CD4-positive, alpha-beta T cell treated with Interleukin-17A for 1 hour (primary cell): ENCODE measurements at places on chromosomes 1 and 21.
A peak's percentile ranks its signal among the peaks of the same experiment; 100 is the strongest.

GRCh38 chr1:204344665-204345355 lies 14.9 kb downstream of the PLEKHA6 start:
- DNase-seq = no peak

DNA sequence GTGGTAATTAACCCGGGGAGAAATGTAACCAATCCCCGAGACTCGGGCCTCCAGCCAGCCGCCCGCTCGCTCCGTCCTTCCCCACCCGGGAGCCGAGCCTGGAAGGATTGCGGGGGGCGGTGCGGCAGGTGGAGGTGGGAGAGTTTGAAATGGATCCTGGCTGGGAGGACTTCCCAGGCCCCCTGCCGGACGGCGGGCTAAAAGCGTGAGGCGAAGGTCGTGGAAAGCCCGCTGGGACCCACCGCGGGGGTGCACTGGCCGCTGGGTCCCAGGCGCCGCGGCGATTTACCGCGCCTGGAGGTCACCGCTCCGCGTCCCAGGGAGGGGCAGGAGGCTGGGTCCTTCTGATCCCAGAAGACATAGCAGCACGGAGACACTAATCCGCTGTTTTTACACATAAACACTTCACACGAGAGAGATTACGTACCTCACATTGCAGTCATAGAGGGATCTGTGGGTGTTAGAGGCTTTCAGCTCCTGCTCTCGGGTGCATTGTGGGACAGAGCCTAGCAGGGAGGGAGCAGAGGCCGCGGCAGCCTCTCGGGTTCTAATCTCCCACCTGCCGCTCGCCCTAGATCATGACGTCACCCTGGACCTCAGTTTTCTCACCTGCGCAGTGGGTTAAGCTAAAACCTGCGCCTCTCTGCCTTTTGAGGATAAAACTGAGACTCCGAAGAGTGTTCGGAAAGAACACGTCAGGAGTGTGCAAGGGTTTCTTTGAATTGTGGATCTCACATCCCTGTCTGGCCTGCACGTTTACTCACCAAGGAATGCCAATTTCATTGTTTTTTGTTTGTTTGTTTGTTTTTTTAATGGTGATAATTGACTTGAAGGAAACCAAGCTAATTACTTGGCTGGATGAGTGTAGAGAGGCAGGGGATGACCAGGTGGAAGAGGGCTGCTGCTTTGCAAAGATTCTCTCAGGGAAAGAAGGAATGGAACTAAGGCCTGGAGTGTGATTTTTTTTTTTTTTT lies 17.1 kb upstream of the TMEM9 start:
- DNase-seq = peak; percentile 49

GRCh38 chr1:51433269-51433971 lies 85.6 kb downstream of the EPS15 start:
- DNase-seq = peak; percentile 42

DNA sequence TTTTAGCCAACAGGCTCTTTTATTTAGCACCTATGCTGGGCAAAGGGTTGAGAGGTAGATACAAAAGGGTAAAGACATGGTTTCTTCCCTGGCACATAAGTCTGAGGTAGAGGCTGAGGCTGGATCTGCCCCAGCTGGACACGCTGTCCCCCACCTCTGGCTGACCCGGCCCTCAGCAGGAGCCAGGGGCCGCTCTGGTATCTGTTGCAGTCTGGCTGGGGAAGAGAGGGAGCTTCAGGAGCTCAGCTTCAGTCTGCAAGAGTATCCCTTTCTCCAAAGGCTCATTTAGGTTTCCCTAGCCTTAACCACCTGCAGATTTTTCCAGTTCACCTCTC lies 14.2 kb downstream of the BLACAT1 start:
- no peak for DNase-seq

DNA sequence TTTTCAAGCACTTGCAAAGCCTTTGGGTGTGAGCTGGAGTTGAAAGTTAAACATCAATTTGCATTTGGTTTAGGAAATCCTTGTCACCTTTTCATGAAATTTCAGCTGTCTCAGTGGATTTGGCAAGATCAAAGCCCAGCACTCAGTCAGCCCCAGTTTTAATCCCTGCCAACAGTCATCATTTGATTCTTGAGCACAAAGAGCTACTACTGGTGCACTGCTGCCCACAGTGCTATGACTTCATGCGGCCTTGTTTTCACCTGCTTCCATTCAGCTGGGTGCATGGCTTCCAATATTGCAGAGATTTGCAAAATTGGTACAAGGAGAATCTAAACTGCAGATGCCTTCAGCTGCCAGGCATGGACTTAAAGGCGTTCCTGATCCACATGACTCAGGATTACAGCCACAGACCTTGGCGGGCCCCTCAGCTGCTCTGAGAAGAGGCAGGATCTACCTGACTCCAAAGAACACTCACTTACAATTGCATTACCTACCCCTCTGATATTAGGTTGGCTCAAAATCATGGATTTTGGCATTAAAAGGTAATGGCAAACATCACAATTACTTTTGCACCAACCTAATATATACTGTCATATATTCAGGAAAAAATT lies 259.1 kb downstream of the DSCAM start:
- DNase-seq = no peak
